Hair follicle dermal papilla cell (primary cell): ENCODE measurements at places on chromosomes 1 and 21. TPM values are rescaled to one million over a fixed set of nuclear protein-coding genes. Genes with fewer than 3 reads are reported as not detected.

The PRELP gene
- 2.4 and 3.1 TPM in 2 replicates for total RNA-seq

The FNBP1L gene
- total RNA-seq = 21.3 and 28.2 TPM in 2 replicates

The XCL2 gene
- total RNA-seq = not detected in 2 replicates

The CLEC20A gene
- not detected in 2 replicates for total RNA-seq

The C1orf87 gene
- 0.24 and 0.32 TPM in 2 replicates for total RNA-seq

The TDRD5 gene
- not detected in 2 replicates for total RNA-seq
